Caco-2 (cell line): ENCODE measurements at places on chromosomes 7 and 10.

GRCh38 chr10:6503171-6503570 lies 76.9 kb downstream of the PRKCQ start:
- DNase-seq, result no peak

- DNase-seq, result no peak
Observed at GRCh38 chr7:9175871-9176270, 742.5 kb downstream of the NXPH1 start.

- DNase-seq, result no peak
Observed at GRCh38 chr10:14072541-14072940, 258.2 kb downstream of the FRMD4A start.

DNA sequence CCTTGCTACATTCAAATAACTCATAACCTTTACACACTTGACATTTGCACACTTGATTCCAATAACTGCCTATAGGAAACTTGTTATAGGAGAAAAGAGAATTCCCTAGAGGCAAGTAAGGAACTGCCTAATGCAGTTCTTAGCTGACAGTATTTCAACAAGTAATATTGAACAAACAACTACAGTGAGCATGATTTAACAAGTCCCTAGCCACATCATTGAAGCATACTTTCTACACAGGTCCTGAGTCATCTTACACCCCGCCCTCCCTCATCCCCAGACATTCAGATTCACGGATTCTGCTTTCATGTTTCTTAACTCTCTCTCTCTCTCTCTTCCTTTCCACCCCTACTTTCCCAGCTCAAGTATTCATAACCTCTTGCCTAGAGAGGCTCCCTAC lies 153.5 kb downstream of the LSM5 start:
- DNase-seq, result no peak

- peak; percentile 4 for DNase-seq
Observed at GRCh38 chr7:82443036-82443546, 486 bp downstream of the CACNA2D1 start.

DNA sequence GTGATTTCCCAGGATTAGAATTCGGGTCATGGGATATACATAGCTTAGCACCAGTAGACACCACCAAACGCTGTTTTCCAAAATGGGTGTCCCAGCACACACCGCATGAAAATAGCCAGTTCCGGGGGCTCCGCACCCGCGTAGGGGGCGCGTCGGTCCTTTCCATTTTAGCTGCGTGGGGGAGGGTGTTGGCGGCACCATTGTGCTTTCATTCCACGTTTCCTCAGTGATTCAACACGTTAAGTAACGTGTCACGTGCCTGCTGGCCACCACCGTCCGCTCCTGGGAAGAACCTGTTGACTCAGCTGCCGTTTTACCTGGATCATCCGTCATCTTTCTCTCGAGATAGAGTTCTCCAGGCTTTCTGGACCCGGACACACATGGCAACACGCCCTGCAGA lies 25.6 kb upstream of the ADGRA1 start:
- DNase-seq, result no peak
